ENCODE measurements at places on chromosomes 1 and 21.

DNA sequence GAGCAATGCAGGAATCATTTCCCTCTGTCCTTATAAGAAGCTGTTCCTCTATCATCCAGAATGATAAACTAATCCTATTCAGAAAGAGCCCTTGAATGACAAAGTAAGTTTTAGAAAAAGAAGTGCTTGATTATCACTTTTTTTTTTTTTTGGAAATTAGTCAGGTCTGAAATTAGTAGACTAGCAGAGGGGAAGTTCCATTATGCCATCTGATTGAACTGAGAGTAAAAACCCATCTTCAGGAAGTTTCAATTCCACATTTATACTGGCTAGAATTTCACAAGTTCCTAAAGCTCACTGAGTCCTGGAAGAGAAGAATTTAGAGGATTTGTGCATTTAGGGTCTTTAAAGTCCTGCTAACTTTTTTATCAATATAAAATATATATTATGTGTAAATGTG is 128.8 kb upstream of the COA6 start:
- no peak for DNase-seq

DNA sequence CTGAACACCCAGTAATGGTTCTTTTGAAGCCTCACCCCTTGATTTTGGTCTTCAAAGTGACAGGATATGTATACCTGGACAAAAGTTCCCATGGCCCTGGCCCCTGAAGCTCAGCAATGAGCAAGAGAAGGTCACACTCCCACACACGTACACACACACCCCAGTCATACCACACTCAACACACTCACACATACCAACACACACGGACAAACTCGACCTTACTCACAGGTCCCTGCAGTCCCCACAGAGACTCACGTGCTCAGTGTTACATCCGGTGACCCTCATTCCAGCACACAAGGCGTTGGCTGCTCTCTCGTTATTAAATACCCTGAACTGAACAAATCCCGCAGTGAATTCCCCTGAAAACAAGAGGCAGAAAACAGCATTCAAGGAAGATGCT is 5.9 kb downstream of the ITLN1 start:
- DNase-seq = no peak

GRCh38 chr1:203327684-203328457 is 22.6 kb downstream of the BTG2 start:
- peak; percentile 67 for DNase-seq

DNA sequence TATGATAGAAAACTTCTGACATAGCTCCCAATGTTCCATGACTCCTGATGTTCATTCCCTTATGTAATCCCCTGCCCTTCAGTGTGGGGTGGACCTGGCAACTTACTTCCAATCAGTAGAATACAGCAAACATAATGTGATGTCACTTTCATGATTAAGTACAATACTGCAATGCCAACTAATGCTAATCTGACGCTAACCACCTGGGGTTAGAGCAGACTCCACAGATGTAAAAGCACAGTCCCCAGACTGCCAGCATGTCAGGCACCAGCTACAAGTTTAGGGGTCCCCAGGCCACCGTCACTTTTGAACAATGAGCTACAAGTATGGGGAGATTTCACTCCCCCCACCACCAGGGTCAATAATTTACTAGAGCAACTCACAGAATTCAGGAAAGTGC is 32.3 kb upstream of the FBXO28 start:
- DNase-seq = no peak

DNA sequence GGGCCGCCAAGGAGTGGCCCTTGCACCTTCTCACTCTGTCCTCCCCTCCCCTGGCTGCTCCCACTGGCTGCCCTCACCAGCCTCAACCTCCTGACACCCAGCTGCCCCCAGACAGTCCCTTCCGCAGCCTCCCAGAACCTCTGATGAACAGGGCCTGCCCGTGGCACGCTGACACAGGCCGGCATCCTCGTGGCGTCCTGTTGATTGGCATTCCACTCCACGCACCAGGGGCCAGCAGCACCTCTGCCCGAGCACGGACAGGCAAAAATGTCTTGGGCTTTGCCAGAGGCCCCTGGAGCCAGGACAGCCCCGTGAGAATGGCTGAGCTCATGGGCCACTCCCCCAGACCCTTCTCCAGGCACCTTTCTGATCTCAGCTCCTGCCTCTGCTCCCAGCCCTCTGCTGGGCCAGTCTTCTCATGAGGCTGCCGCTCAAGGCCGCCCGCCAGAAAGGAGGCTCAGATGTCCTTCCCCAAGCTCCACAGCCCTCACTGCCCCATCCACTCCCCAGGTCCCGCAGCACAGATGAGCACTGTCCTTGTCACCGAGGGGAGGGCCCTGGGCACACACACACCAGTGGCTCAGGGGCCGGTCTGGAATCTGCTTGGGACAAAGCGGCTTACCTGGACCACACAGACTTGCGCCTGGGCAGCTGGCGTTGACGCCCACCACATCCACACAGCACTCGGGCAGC is 15.8 kb upstream of the RNF223 start:
- no peak for DNase-seq

DNA sequence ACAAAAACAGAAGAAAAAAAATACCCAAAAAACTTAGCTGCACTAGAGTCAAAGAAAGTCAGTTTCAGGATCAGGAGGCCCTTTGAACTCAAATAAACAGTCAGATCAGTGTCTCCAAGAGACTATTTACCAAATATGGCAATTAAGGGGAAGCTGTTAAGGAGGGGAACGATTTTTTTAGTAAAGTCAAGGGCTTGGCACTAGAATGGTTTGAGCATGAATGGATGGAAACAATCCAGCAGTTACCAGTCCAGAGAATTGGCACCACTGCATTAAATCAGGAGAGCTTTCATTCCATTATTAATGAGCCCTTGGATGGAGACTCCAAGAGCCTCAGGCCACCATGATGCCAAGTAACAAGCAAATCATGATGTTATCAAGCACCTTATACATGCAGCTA is 7.2 kb downstream of the TRAPPC3 start:
- DNase-seq = no peak

DNA sequence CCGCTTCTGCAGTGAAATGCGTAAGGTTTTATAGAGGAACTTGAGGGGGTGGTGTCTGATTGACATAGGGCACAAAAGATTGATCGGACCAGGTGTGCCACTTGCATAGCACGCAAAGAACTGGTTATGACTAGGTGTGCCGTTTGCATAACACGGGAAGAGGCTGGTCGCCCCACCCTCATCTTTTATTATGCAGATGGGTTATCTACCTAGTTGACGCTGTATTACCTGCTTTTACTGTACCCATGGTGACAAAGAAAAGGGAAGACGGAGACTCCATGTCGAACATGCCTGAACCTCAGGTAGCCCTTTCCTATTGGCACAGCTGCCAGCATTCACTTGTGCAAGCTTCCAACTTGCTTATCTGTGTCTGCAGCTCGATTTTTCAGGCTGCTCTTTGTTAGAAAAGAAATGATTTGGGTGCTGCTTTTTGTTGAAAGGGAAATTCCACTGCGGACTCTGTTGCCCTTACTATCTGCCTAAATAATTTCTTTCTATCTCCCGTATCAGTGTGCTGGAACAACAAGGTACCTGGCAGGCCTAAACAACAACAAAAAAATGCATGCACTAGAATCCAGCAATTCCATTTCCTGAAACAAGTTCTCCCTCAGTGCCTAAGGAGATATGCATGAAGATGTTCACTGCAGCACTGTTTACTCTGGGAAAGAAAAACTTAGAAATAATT is 194.4 kb upstream of the KAZN start:
- no peak for DNase-seq

GRCh38 chr1:53467391-53467790 is 8.2 kb downstream of the DMRTB1 start:
- no peak for DNase-seq

GRCh38 chr1:36709869-36710481 is 227.3 kb upstream of the CSF3R start:
- DNase-seq = no peak

DNA sequence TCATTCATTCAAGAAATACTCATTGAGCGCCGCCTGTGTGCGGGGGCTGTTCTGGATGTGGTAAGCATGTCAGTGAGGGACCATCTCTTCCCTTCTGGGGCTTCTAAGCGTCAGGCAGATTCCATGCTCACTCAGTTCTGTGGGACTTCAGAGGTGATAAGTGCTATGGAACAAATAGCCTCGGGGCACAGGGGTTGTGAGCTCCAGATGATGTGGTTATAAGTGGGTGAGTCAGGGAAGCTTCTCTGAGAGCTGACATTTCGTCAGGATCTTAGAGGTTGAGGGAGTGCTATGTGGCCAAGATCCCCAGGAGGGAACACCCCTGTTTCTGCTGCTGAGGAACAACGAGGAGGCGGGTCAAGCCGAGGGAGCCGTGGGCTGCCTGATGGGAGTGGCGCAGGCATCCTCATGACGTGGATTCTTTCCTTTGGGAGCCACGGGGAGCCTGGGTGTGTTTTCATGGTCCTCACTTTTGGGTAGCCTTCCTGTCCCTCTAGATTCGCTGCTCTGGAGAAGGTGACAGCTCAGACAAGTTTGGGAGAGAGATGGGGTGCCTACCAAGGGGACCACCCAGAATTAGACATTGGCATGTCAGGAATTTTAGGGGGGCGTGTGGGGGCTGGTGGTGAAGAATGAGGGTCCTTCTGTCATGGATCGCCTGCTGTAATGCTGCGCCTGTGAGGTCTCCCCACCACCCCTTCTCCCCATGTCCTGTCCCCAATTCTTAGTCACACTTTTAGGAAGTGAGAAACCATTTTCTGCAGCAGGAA is 38.5 kb downstream of the HUNK start:
- DNase-seq = no peak

DNA sequence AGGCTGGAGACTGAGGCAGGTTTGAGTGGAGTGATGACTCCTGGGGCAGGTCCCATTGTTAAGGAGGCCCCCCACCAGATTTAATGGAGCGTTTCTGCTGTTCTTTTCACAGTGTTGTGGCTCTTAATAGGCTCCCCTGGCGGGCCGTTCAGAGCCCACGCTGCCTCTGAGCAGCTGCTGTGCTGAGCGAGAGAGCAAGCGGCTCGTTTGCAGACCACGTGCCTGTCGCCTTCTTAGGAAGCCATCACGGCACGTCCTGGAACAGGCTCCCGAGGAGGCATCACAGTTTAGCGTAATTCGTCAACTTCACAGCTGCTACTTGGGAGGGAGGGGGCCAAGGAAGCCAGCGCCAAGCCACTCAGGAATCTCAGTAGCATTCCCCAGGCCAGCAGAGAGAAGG is 70.5 kb upstream of the CTTNBP2NL start:
- no peak for DNase-seq

DNA sequence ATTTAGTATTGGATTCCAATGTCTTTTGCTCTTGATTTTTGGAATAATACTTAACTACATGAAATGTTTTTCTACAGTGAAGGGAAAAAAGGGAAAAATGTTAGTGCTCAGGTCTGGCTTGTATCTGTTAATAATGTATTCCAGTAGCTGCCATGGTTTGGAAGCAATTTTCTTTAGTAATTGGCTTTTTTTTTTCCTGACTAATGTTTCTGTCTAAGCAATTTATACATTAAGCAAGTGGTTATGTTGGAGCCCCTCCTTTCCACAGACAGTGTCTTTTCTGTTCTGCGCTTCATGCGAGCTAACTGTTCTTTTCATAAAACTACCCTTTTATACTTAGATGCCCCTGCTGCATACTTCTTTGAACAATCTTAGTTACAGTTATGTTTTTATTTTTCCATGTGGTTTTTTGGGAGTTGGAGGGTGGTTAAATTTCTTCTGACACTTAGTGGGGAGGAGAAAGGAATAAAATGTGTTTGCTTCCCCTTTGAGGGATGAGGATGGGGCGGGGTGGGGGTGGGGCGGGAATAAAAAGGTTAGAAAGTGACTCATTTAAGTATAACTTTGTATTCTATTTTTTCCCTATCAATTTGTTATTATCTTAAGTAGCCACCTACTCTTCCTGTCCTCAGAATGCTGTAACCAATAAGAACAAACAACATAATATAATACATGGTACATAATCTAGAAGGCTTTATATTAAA is 83.1 kb downstream of the CLIC4 start:
- DNase-seq = no peak

DNA sequence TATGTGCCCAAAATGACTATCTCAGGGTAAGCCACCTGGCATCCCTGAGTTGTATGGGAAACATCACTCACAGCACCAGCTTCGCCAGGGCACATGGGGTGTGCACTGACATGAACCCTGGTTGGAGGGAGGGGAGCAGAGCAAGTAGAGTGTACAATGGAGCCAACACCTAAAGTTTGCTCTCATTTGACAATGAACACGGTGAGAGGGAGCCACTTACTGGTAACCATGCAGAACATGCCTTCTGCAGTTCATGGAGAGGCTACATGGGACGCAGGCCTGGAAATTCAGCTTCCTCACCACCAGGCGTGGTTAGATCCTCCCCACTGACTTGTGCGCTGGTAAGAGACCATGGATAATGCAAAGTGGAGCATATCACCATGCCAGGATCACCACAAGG is 10.0 kb upstream of the CPLANE2 start:
- no peak for DNase-seq

- DNase-seq = no peak
Observed at GRCh38 chr1:165053351-165053750, 303.2 kb downstream of the LMX1A start.

DNA sequence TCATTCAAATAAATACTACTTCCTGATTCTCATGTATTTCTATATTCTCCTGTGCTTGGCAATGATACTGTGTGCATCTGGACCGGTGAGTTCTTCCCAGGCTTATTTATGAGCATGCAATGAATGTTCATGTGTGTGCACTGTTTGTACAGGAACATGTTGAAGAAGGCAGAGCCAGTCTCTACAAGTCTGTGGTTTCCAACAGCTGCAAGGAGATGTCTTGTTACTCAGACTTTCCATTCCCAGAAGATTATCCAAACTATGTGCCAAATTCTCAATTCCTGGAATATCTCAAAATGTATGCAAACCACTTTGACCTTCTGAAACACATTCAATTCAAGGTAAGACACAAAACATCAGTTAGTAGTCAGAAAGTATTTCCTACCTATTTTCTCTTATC is 19.1 kb downstream of the FMO1 start:
- DNase-seq = no peak

GRCh38 chr1:44138239-44138638 is 3.2 kb downstream of the KLF18 start:
- no peak for DNase-seq

DNA sequence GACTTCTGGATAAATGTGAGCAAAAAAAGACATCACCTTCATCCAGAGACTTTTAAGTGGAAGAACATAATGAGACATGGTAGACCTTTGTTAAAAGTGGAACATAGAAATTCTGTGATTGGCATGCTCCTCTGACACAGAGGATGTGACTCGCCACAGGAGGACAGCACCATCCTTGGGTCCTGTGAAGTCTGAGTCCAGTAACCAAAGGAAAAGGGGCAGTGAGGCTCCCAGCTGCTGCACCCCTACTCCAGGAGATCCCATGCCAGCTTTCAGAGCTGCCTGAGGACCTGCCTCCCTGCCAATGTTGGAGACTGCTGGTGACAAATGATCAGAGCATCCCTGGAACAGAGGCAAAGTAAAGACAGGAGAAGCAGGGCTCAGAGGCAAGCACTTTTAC is 136.2 kb downstream of the BRINP2 start:
- no peak for DNase-seq

Data from CD8-positive, alpha-beta T cell (primary cell).